NCI-H69 (cell line): ENCODE measurements at places on chromosomes 1 and 21.
A peak's percentile ranks its signal among the peaks of the same experiment; 100 is the strongest.

- no peak for DNase-seq
Measured at GRCh38 chr1:175498002-175498401, 245.4 kb downstream of the TNR start.

GRCh38 chr21:33169359-33169758 lies 60.4 kb upstream of the IFNAR2 start:
- no peak for DNase-seq

DNA sequence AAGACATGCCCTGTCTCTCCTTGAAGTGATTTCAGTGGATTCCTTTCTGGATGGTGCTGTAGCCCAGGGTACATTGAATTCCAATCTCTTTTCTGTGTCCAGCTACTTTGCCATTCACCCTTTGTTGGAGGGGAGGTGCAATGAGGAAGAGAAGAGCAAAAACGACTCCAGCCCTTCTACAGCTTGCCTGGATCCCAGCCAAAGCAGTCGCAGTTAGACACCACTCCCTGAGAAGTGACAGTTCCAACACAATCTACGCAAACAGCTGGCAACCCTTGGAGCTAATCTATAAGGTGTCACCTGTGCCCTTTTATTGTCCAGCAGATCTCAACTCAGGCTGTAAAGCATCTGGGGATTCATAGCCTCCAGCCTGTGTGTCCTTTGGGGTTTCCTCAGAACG lies 4.6 kb downstream of the CD244 start:
- no peak for DNase-seq

DNA sequence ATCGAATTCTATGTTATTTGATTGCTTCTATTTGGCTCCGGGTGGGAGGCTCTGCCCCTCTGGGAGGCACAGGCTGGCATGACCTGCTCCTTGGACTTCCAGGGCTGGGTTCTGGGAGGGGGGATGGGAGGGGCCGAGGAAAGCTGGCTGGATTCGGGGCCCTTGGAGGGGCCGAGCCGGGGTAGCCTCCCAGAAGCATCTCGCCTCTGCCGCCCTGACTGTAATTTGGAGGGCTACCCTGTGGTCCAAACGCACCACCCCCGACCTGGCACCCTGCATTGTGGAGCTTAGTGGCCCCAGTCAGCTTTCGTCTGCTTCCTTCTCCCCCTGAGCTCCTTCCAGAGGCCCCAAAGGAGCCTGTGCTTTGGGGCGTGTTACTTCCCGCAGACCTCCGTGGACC lies 85.4 kb upstream of the TMEM51 start:
- DNase-seq = no peak

- no peak for DNase-seq
Measured at GRCh38 chr1:103275725-103276124, 167.4 kb upstream of the COL11A1 start.

GRCh38 chr1:11960715-11961114 lies 19.5 kb upstream of the MFN2 start:
- no peak for DNase-seq

GRCh38 chr1:39507230-39507928 lies 15.9 kb downstream of the BMP8A start:
- peak; percentile 18 for DNase-seq
